ENCODE measurements at places on chromosomes 2 and 18.
A peak's percentile ranks its signal among the peaks of the same experiment; 100 is the strongest.

GRCh38 chr2:232634206-232635150, 1.1 kb downstream of the EFHD1 start:
- DNase-seq = peak; percentile 2

- no peak for DNase-seq
Measured at GRCh38 chr2:23423873-23424680, 39.1 kb downstream of the KLHL29 start.

GRCh38 chr2:105425936-105426625, 27.2 kb upstream of the FHL2 start:
- DNase-seq = no peak

- no peak for DNase-seq
Measured at GRCh38 chr2:195674491-195675221, 17.6 kb downstream of the SLC39A10 start.

DNA sequence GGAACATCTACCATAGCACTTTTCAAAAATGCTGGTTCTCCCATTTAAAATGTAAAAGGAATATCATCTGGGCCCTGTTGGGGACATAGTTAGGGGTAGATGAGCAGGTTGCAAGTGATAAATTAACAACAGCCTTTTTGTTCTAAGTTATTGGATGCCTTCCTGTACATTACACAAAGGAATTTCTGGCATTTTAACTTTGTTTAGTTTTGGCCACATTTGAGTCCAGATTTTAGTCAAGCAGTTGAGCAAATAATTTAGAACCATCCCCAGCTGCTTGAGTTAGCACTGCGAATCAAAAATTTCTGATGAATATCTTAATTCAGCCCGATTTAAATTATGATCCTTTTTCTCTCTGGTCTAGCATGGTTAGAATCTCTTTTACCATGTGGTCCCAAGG, 124.4 kb downstream of the TTC27 start:
- no peak for DNase-seq

- no peak for DNase-seq
Measured at GRCh38 chr2:108787216-108787541, 608 bp downstream of the CCDC138 start.

GRCh38 chr2:144208924-144209323, 311.0 kb downstream of the ZEB2 start:
- DNase-seq = no peak

GRCh38 chr2:66305718-66306117, 129.2 kb upstream of the MEIS1 start:
- no peak for DNase-seq

- DNase-seq = no peak
Measured at GRCh38 chr18:48017635-48018034, 87.2 kb upstream of the SMAD2 start.

- DNase-seq = no peak
Measured at GRCh38 chr2:11891671-11892440, 145.4 kb downstream of the LPIN1 start.

- DNase-seq = no peak
Measured at GRCh38 chr2:50838316-50838715, 193.6 kb downstream of the NRXN1 start.

GRCh38 chr2:10238396-10238795, 64.3 kb upstream of the HPCAL1 start:
- no peak for DNase-seq

DNA sequence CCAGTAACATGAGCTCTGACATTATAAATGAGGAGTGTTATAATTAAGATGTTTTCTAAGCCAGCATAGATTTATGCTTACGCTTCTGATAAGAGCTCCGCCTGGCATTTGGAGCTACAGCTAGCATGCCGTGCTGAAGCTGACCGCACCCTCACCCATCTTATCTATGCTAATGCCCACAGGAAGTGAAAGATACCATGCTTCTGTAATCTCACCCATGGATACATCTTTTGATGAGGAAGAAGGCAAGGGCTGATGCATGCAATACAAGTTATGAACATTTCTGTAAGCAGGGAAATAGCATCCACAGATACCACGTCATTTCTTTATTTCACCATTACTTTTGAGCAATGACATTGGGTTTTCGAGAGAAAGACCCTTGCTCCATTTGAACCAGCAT, 82.3 kb downstream of the ARL4C start:
- DNase-seq = no peak

GRCh38 chr18:42545825-42546224, 569.7 kb downstream of the RIT2 start:
- DNase-seq = no peak

- DNase-seq = no peak
Measured at GRCh38 chr2:72141032-72141645, 6.5 kb downstream of the CYP26B1 start.

GRCh38 chr18:30800800-30801199, 241.7 kb downstream of the DSC3 start:
- no peak for DNase-seq

GRCh38 chr2:207073412-207073800, 92.3 kb downstream of the KLF7 start:
- no peak for DNase-seq

All from activated naive CD4-positive, alpha-beta T cell treated with Interleukin-2 at 50 U/mL for 16 hours (primary cell).